ENCODE measurements at places on chromosomes 12 and 14.
A peak's percentile ranks its signal among the peaks of the same experiment; 100 is the strongest.

- no peak for DNase-seq
These were observed 134.2 kb upstream of the SLCO1C1 start for GRCh38 chr12:20560935-20561334.

DNA sequence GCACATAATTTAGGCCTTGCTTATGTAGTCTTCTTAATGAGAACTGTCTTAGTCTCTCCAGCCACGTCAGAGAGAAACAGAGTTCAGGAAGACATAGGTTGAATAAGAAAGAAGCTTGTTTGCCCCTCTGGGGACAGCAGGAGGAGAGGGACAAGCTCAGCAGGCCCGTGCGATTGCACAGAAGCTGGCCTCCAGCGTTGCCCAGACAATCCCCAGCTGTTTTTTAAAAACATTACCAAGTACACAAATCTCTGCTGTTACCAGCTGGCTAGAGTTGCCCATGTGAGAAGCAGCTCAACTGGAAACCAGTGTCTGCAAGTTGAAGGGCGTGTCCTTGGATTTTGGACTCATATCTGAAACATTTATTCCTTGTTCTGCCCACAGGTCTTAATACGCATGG is 232.6 kb downstream of the EFCAB11 start:
- no peak for DNase-seq

GRCh38 chr12:127723251-127723650 is 543.7 kb upstream of the TMEM132C start:
- DNase-seq, result no peak

DNA sequence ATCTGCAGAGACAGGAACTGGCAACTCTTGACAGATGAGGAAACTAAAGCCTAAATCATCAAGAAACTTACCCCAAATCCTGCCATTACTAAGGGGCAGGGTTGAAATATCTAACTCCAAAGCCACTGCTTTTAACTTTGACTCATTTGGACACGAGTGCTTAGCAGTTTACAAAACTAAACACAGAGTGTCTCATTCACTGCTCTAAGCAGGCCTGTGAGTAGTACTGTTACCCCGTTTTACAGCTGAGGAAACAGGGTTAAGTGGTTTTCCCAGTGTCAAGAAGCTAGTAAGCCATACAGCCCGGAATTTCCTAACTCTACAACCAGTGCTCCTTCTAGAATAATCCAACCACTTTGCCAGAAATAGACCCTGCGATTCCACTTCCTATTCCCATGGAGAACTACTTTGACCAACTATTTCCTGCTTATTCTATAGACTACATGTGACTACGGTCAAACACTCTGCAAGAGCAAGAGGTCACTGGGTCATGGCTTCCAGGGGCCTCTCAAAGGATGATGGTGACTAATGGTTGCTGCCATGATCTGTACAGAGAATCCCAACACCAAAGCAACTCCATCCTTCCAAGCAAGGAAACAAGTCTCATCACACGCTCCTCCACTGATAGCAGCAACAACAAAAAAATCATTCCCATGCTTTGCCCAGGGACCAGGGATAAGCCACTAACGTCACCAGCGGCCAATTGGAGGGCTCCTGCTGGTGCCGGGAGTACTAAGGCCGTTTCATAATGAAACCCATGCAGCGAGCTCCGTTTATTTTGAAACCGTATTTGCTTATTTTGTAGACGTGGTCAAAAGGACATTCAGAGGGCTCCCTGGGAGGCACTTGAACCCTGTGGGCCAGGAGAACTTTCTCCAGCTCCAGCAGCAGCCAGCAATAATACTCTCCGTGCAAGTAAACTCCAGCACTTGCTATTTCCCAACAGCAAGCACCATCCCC is 56.3 kb downstream of the NUAK1 start:
- no peak for DNase-seq

GRCh38 chr12:129401572-129401971 is 502.3 kb downstream of the TMEM132D start:
- no peak for DNase-seq

DNA sequence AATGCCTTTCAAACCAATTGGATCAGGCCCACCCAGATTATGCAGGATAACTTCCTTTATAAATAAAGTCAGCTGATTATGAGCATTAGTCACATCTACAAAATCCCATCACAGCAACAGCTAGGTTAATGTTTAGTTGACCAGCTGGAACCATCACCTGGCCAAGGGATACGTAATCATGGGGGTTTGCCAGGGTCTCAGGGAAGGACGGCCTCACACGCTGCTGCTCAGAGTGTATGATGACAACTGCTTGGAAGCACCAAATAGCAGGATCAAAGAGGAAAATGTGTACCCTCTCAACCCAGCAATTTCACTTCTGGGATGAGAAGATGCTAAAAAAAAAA is 162.6 kb downstream of the SLC15A4 start:
- no peak for DNase-seq

- no peak for DNase-seq
These were observed 323.6 kb downstream of the TMTC2 start for GRCh38 chr12:83010169-83010804.

DNA sequence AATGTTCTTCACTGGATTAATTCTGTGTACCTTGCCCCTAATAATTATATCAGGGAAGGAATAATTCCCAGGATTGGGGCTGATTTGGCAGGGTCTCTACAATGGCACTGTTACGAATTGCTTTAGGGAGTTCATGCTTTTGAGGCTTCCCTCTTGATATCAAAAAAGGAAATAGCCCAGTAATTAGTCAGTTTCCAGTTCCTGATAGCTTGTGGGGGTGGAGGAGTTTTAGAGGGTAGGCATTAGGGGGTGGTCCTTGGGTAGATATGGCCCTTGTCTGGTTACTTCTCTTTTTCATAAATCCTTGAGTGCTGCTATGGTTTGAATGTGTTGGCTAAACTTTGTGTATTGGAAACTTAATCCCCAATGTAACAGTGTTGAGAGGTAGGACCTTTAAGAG is 6.1 kb upstream of the SRSF5 start:
- DNase-seq, result peak; percentile 52

DNA sequence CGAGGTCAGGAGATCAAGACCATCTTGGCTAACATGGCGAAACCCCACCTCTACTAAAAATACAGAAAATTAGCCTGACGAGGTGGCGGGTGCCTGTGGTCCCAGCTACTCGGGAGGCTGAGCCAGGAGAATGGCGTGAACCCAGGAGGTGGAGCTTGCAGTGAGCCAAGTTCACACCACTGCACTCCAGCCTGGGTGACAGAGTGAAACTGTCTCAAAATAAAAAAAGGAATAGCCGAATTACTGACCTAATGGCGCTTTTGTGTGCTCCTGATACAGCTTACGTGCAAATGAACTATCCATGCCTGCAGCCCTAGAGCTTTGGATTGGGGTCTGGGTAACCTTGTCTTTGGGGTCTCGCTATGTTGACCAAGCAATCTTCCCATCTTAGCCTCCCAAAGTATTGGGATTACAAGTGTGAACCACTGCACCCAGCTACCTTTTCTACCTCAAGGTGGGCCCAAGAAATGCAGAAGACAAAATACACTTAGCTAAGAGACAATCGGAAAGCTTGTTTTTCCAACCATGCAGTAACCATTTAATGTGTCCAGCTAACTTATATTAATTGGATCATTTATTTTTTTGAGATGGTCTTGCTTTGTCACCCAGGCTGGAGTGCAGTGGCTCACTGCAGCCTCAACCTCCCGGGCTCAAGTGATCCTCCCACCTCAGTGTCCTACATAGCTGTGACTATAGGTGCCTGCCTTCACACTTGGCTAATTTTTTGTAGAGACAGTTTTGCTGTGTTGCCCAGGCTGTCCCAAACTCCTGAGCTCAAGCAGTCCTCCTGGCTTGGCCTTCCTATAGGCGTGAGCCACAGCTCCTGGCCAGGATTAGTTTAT is 5.5 kb downstream of the PABPN1 start:
- no peak for DNase-seq

GRCh38 chr12:2247596-2247995 is 194.8 kb downstream of the CACNA1C start:
- DNase-seq, result no peak

- peak; percentile 49 for DNase-seq
These were observed 22.2 kb upstream of the HDAC7 start for GRCh38 chr12:47841910-47842309.

GRCh38 chr12:76032043-76032981 is 736 bp upstream of the PHLDA1 start:
- peak; percentile 75 for DNase-seq

Measured in fibroblast of pulmonary artery (primary cell).